Stimulated activated CD8-positive, alpha-beta memory T cell treated with anti-CD3 and anti-CD28 coated beads, Interleukin-15, amount 100 ng/mL, for 24 hours (primary cell): ENCODE measurements at places on chromosomes 12 and 14.

GRCh38 chr14:71286126-71286525 is 378.9 kb downstream of the PCNX1 start:
- no peak for DNase-seq

GRCh38 chr14:57657487-57657886 is 163.8 kb upstream of the CCDC198 start:
- DNase-seq = no peak

DNA sequence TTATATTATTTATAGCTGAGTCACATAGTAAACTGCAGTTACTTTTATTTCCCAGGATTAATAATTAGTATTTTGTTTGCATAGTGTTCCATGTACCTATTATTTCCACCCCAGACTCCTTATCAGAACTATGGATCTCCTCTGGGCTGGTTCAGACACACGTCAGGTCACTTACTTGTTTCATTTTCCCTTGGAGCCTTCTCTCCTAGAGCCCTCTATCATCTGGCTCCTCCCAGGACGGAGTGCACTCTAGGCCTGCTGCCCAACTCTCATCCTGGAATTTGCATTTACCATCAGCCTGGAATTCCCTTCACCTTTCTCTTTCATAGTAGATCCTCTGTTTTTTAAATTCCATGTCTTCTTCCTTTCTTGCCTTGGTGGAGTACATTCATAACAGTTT is 28.5 kb upstream of the GALNT16 start:
- DNase-seq = no peak

DNA sequence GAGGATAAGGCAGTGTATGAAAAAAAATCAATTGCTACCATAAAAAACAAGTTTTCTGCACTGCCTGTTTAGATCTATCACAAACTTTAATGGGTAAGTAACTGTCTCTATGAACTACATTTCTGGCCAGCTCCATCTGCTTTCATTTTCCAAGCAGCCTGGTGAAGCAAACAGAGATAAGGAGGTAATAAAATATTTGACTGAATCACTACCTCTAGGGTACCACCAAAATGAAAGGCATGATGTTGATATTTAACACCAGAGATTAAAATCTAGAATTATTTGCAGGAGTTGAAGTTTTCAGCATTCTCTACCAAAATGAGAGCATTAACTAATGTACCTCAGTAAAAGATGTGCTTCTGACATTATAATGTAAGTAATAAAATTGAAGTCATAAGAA is 863.5 kb upstream of the MGAT4C start:
- no peak for DNase-seq
